ENCODE measurements at places on chromosomes 3 and 15.

GRCh38 chr15:88987934-88988671 is 74.9 kb upstream of the MFGE8 start:
- DNase-seq = no peak

DNA sequence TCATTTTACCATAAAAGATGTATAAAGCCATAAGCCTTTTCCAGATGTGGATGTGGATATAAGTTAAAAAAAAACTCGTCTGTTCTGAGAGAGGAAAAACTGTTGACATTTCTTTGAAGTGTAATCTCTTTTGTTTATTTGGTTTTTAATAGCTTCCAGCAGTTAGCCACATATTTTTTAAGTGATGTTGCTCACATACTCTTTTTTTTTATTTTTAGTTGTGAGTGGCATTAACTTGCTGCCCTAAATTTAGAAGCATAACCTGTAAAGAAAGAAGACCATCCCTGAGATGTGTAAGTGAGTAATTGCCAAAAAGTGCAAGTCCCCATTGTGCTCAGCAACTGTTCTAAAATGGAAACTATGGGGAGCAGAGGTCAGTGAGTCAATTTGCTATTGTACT is 415.9 kb upstream of the MDFIC2 start:
- DNase-seq = no peak

- DNase-seq = no peak
These were observed 99.9 kb upstream of the CCDC80 start for GRCh38 chr3:112740835-112741234.

- no peak for DNase-seq
These were observed 622.8 kb upstream of the ZNF385D start for GRCh38 chr3:22373827-22374226.

- no peak for DNase-seq
These were observed 580.0 kb downstream of the ZNF385D start for GRCh38 chr3:21170964-21171363.

- DNase-seq = no peak
These were observed 322.2 kb upstream of the TBC1D5 start for GRCh38 chr3:18064586-18064985.

- no peak for DNase-seq
These were observed 2.1 kb downstream of the TRANK1 start for GRCh38 chr3:36942638-36943248.

- DNase-seq = no peak
These were observed 3.3 kb downstream of the TMEM40 start for GRCh38 chr3:12755754-12756153.

GRCh38 chr3:152031321-152031720 is 157.9 kb downstream of the SUCNR1 start:
- no peak for DNase-seq

- no peak for DNase-seq
These were observed 65.8 kb upstream of the TRA2B start for GRCh38 chr3:186003610-186004009.

DNA sequence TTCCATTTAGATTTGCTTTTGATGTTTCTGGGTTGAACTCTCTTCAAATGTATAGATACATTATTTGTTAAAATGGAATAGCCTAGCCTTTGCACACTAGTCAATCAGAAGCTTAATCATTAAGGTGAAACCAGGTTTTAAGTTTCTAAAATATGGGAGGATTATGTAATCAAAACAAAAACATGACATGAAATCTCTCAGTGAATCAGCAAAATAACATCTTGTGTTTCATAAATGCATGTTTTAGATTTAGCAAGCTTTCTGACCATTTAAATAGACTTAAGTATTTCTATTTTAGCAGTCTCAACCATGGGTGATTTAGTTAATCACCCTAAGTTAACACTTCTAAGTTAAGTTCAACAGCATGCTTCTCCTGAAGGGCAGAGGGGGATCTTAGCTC is 11.3 kb downstream of the GTF2E1 start:
- DNase-seq = no peak

DNA sequence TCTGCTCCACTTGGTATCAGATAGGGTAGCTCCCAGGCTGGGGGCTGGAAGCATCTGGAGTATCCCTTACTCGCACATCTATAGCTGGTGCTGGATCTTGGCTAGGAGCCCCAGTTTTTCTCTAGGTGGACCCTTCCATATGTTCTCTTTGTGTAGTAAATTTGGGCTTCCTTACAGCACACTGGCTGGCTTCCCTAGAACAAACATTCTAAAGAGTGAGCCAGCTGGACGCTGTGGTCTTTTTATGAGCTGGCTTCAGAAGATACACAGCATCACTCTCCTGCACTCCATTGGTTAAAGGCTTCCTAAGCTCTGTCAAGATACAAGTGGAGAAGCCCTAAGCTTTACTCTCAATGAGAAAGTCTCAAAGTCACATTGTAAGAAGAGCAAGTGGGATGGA is 322.1 kb downstream of the WDR72 start:
- no peak for DNase-seq

DNA sequence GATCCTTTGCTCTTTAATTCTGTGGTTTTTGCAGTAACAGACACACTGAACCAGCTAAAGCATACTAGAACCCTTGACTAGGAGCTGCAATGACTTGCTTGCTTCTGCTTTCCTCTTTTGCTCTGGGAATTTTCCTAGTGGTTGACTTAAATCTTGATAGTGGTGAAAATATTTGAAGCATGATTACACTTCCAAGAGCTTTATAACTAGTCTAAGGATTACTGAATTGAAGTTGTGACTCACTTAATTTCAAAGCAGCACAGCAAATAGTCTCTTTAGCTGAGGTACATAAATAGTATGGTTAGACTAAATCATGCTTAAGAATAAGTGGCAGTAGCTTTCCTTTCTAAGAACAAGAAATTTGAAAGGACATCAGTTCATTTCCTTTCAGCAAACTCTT is 513.5 kb upstream of the GBE1 start:
- DNase-seq = no peak

DNA sequence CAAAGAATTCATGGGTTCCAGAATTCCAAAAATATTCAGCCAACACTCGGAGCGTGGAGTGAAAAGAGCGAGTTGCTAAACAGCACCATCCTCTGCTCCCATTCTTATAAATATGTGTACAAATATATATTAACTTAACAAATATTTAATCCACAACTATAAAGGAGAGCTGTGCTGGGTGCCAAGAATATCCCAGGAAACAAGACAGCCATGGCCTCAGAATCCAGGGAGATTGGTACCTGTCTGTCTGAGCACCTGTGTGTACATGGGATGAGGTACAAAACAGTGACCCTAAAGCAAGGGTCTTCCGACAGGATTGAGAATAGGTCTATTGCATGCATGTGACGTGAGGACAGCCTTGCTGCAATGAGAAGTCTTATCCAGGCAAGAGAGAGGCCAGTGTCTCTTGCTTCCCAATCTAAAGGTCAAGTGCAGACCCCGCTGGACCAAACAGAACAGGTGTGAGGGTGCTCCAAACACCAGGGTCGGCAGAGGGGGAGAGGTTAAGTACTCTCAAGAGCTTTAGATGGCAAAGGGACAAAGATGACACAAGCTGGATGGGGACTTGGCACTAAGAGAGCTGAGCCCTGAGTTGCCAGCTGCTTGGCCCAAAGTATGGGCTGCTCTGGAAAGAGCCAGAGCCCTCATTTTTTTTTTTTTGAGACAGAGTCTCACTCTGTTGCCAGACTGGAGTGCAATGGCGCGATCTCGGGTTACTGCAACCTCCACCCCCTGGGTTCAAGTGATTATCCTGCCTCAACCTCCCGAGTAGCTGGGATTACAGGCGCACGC is 36.2 kb downstream of the HOMER2 start:
- DNase-seq = no peak

DNA sequence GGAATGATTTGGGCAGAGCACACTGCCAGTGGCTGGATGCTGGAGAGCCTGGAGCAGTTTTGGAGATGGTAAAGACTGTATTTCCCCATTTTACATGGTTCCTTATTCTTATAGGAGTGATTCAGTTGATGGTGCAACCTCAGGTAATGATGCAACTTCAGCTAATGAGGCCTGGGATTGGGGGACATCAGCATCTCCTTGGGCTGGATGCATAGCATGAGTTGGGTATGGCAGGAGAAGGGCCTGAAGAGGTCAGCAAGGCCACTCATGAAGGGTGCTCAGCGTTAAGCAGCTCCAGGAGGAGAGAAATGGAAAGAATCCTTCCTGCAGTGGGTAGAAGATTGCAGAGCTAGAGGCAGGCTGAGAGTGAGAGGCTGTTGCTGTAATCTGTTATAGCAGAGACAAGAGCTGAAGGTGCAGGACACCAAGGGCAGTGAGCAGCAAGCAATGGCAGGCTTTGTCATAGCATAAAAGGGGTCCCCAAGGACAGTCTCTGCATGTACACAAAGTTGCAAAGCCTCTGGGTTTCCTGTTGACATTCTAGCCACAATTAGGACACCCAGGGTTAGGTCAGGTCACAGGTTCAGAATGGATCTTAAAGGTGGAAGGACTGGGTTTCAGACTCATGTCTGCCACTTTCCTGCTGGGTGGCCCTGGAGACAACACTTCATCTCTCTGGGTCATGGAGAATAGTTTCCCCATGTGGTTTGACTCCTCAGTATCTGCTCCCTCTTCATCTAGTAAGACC is 29.5 kb upstream of the SNRK start:
- DNase-seq = no peak

GRCh38 chr3:167808910-167809309 is 73.4 kb downstream of the SERPINI1 start:
- no peak for DNase-seq

- DNase-seq = no peak
These were observed 3.9 kb upstream of the ACTL6A start for GRCh38 chr3:179558742-179559364.

DNA sequence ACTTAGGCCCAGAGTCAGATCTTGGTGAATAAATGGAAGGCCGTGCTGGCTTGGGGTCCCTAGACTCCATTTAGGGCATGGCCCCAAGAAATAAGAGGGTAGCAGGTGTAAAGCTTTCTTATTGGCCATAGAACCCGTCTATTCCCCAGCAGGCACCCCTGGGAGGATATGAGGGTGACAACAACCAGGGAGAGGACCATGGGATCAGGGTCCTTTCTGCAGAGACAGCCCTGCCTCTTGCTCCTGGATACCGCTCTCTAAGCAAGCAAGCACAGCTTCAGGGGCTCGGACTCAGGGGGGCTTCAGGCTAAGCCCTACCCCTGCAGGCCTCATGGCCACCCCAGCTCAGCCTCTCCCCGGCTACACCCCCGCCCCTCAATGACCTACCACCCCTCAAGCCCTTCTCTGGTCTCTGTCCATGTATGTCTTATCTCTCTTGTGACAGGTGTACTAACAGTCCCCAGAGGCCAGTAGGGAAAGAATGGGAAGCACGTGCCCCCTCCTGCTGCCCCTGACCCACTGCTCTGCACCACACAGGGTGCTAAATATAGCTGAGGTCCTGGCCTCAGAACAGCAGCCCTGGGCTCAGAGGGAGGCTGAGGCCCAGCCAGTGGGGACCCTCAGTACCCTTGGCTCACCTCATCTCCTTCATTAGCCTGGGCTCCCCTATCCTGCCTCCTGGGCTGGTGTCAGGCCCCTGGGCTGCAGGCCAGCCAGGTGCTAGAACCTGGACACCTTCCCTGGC is 1.9 kb downstream of the XIRP1 start:
- DNase-seq = no peak

GRCh38 chr3:16112910-16113504 is 61.5 kb upstream of the GALNT15 start:
- no peak for DNase-seq

Measured in stimulated activated CD8-positive, alpha-beta memory T cell treated with anti-CD3 and anti-CD28 coated beads, Interleukin-4, amount 100 ng/mL, for 4 hours (primary cell).